ENCODE measurements at places on chromosomes 2 and 18.

DNA sequence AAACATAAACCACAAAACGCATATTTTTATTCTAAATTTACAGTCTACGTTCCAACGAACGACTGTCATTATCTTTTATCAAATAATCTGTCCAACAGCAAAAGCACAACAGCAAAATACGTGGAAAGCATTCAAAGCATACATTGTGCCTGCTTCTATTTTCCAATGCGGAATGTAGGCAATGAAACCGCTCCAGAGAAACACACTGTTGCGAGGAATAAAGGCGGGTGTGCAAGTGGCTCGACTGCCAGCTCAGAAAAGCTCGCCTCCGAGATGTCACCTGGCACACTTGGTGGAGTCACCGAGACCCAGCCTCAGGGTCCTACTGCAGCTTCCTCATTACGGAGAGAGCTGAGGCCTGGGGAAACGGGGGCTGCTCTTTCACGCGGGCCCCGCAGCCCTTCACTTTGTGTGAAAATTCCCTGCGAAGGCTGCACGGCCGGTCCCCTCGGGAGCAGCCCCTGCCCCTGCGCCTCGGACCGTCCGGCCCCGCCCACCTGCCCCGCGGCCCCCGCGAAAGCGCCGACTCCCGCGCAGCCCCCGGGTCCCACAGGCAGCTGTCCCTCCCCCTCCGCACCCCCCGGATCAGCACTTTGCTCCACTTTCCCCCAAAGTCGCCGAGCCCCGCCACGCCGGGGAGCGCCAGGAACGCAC lies 752 bp downstream of the MGAT4A start:
- no peak for DNase-seq

GRCh38 chr18:61893971-61894750 lies 1.4 kb upstream of the RNF152 start:
- peak; percentile 40 for DNase-seq

GRCh38 chr2:54701029-54701428 lies 22.4 kb upstream of the EML6 start:
- no peak for DNase-seq

GRCh38 chr2:216545359-216545758 lies 46.7 kb downstream of the RPL37A start:
- DNase-seq, result no peak

DNA sequence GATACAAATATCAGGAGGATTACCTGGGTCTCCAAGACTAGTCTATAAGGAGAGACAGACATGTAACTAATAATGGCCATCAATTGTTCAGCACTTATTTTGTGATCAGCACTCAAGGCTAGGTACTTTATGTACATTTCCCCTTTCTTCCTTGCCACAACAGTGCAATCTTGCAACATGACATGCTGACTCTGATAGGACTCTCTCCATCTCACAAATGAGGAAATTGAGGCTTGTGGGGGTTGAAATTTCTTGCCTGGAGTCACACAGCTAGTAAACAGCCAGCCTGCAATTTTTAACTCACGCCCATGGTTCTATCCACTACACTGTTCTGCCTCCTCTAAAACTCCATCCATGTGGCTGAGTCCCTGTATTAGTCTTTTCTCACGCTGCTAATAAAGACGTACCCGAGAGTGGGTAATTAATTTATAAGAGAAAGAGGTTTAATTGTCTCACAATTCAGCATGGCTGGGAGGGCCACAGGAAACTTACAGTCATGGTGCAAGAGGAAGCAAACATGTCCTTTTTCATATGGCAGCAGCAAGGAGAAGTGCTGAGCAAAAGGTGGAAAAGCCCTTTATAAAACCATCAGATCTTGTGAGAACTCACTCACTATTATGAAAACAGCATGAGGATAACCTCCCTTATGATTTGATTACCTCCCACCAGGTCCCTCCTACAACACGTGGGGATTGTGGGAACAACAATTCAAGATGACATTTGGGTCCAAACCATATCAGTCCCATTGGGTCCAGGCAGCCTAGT lies 302.4 kb downstream of the PLCL1 start:
- no peak for DNase-seq

All from pulmonary artery endothelial cell (primary cell).